Activated naive CD4-positive, alpha-beta T cell treated with anti-CD3 and anti-CD28 coated beads for 36 hours (primary cell): ENCODE measurements at places on chromosomes 3 and 15. TPM values are rescaled to one million over a fixed set of nuclear protein-coding genes. Genes with fewer than 3 reads are reported as not detected.

DNA sequence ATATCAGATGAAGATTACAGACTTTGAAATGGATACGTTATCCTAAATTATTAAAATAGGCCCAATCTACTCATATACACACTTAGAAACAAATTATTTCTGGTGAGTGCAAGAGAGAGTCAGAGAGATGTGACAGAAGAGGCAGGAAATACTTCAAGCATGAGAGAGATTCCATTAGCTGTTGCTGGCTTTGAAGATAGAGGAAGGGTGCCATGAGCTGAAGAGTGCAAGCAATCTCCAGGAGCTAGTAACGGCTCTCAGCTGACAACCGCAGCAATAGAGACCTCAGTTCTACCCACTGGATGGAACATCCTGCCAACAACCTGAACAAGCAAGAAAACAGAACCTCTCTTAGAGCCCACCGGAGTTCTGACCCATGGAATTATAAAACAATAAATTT, 270.7 kb upstream of the SLITRK3 start:
- no peak for DNase-seq

The WDR72 gene
- not detected for total RNA-seq

- no peak for DNase-seq
Measured at GRCh38 chr3:38555149-38555840, 59.2 kb downstream of the EXOG start.

- DNase-seq: no peak
Measured at GRCh38 chr3:99118381-99118780, 216.9 kb upstream of the DCBLD2 start.

The EPHA6 gene
- not detected for total RNA-seq

- no peak for DNase-seq
Measured at GRCh38 chr15:80559320-80559693, 135.8 kb upstream of the ABHD17C start.

The CFAP161 gene
- not detected for total RNA-seq

DNA sequence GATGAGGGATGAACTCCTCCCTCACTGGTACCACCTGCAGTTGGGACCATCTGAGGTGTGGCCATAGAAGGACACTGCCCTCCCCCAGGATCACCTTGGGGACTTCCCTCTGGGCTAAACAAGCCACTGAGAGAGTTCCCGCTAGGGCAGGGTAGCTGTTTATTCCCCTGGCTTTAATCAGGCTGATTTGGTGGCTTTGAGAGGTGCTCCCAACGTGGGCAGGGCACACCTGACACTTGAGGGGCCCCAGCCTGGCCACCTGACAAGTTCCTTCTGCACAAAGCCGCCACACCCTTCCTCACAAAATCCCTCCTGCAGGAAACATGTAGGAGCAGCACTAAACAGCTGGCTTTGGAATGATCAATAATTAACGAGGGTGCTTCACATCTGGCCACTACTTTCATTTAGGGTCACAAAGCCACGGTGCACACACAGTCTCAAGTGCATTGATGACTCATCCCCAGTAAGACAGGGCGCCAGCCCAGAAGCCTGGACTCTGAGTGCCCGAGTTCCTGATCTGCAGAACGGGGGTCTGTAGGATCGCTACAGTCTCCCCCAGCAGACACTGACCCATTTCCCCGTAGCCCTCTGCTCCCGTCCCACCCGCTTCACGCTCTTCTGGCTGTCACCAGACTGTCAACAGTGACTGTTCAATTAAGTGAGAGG, 75.1 kb downstream of the ATP10A start:
- no peak for DNase-seq

The HYAL3 gene
- 0.88 TPM for total RNA-seq

- DNase-seq: no peak
Measured at GRCh38 chr15:94203306-94203705, 28.1 kb upstream of the MCTP2 start.

The OSTN gene
- total RNA-seq: not detected

DNA sequence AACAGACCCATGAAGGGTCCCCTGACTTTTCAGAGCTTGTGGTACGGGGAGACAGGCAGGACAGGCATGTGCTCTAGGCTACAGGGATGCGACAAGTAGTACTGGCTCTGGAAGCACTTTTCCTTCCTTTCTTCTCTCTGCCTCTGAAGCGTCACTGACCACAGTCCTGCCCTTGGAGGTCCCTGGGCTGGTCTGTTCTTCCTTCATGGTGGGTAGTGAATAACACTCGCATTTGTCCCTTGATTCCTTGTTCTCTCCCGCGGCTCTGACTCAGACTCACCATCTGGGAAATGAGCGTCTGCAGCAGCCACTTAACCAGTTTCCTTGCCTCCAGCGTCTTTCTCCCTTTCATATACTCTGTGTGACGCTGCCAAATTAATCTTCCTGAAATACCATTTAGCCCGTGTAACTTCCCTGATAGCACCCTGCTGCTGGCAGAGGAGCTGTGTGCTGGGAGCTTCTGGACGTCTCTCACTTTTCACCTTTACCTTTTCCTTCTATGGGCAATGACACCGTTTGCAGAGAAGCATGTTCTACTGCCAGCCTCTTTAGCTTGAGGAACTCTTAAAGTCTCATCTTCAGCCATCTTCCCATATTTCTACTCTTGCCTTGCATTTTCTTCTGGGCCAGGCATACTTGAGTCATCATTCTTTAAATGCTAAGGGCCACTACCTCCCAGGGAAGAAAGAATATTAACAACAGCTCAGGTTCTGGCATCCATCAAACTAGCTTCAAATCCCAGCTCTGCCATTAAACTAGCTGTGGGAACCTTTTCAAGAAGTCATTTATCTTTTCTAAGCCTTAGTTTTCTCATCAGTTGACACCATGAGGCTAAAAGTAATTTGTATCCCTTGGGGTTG, 33.6 kb downstream of the TMEM45A start:
- DNase-seq: no peak

The MAP6D1 gene
- total RNA-seq: 1.1 TPM

The HCLS1 gene
- total RNA-seq: 248 TPM

GRCh38 chr3:9499455-9500107, 54.0 kb downstream of the LHFPL4 start:
- DNase-seq: no peak

The TMEM202 gene
- not detected for total RNA-seq

GRCh38 chr3:78605178-78605577, 1162.6 kb downstream of the ROBO1 start:
- no peak for DNase-seq

DNA sequence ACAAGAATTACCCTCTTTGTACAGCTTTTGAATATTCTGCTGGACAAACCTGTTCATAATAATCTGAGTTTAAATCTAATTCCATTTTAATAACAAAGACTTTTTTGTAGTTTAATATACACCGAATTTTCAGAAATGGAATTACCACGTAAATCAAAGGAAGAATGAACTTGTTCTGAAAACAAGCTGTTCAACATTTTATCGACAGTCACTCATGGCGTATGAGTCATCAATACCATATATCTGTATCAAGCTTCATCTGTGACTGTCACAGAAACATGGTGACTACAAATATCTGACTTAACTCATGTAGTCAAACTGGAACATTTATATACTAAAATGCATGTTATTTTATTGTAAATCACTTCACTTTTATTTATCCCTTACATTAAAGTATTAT, 90.0 kb downstream of the EFL1 start:
- no peak for DNase-seq

DNA sequence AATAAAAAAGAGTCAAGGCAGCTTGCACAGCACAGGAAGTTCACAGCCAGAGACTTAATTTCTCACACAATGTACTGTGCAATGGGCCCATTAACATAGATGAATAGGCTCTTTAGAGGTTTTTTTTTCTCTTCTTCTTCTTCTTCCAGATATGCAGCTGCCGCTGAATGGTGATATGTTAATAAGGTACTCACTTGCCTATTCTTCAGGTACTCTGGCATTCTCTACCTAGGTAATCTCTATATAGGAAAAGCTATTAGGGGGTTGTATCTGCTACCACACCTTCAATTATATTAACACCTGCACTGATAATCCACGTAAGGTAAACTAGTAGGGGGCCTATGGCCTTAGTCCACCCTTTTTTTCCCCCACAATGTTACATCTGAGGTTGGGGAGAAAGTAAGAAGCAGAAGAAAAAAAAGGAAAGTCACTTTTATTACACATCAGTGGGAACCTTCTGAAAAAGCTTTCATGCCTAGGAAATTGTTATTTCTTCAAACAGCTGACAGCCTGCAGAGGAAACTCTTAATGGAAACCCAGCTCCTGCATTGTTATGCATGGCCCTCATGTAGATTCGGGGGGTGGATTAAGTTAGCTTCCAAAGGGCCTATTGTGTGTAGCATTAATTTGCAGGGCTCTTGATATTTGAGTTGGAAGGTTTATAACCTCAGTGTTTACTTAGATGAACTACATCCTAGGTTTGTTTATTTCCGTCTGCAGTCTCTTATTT, 525.5 kb downstream of the ZIC1 start:
- no peak for DNase-seq

DNA sequence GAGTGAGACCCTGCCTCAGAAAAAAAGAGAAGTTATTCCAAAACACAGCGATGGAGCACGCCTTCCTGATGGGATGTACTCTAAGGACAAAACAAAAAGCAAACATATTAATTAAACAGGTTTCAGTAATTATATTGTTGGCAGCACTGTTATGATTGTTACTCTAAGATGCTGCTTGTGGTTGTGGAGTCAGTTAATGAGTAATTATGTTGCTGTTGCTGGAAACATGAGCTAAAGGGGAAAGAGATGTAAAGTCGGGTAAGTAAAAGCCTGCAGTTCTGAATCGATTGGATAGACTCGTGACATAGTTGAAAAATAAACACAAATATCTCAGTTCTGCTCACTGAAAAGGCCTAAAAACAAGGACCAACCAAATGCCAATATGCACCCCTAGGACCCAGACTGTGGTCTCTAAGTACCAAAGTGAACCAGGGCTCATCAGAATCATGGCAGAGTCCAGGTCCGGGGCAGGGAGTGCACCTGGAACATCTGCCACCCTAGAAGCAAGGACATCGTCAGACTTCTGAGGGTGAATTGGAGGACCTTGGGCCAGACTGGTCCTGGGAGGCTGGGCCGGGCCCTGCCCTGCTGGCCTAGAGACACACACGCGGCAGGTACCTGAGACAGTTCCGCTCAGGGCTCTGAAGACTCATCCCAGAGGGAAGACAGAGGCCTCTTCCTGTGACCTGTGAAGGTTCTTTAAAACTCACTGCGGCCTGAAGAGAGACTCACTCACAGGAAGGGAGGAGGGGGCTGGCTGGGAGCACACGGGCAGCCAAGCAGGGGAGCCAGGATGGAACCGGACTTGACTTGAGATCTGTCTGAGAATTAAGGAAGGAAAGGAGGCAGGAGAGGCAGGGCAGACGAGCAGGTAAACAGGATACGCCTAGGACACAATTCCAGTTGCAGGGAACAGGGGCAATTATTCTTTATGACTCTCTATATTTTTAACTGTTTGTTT, 140.5 kb downstream of the LRRK1 start:
- DNase-seq: no peak

The RYK gene
- total RNA-seq: 19.5 TPM

DNA sequence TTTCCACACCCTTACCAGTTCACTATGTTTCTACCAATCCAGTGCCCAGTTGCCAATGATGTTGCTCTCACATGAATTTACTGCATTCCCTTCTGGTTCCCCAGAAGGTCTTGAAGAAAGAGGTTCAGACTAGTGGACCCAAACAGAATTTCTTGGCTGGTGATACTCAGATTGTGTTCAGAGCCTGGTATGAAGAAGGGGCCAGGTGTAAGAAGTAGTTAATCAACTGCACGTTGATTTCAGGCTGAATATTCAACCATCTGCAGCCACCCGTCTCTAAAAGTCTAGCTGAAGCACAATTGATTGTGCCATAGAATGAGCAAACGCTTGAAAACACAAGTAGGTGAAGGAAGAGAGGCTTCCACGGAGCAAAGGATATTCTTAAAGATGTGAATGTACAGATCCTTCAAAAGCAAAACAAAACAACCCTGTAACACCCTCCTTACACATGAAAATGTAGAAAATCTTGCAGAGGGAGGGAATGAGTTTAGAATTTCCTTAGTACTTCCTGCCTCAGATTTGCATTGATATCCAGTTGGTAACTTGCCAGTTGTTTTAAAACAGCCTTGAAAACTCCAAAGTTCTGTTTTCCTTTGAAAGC, 4.7 kb downstream of the RBMS3 start:
- DNase-seq: no peak

- no peak for DNase-seq
Measured at GRCh38 chr3:129845956-129846355, 47.6 kb downstream of the TMCC1 start.

The DAZL gene
- total RNA-seq: not detected

DNA sequence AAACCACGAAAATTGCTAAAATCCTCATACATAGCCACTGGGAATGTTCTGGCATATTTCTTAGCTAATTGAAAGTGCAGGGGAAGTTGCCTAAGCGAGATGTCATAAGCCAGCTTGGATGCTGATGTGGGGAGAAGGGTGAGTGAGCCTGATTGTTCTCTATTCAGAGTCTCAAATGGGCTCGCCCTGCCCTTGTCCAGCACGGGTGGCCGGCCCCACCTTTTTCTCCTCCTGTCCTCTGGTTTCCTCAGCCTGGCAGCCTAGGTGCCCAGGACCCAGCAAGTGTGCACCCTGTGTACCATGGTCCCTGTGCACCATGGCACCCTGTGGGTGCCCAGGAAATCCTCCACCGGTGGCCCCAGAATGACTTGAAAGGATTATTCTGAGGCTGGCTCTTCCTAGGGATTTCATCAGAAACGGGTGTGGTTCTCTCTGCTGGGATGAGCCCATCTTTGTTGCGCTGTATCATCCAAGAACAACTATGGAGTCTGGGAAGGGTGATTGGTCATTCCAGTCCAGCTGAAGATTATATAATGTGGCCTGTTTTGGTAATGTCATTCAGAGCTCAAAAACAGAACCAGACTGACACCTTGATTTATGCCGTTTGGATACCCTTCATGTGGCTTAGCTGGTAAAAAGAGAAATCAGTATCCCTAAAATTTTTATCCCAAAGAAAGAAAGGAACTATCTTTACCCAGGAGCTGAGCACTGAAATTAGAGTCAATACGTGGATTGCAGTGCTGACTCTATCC, 150.8 kb upstream of the BHLHE40 start:
- no peak for DNase-seq

The PRR20G gene
- not detected for total RNA-seq

The CCDC39 gene
- total RNA-seq: not detected

- no peak for DNase-seq
Measured at GRCh38 chr15:68378595-68378994, 53.4 kb downstream of the ITGA11 start.

DNA sequence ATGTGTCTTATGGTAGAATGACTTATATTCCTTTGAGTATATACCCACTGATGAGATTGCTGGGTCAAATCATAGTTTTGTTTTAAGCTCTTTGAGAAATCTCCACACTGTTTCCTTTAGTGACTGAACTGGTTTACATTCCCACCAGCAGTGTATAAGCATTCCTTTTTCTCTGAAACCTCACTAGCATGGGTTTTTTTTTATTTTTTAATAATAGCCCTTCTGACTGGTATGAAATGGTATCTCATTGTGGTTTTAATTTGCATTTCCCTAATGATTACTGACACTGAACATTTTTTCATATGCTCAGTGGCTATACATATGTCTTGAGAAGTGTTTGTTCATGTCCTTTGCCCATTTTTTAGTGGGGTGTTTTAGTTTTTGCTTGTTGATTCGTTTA, 494.3 kb downstream of the SQOR start:
- DNase-seq: no peak

The TGM4 gene
- total RNA-seq: not detected

The CCR4 gene
- total RNA-seq: 27.9 TPM

GRCh38 chr15:100309109-100310040, 32.4 kb downstream of the ADAMTS17 start:
- no peak for DNase-seq

The NR2F2 gene
- total RNA-seq: not detected

The TPRG1 gene
- 0.55 TPM for total RNA-seq

The MORC1 gene
- not detected for total RNA-seq
